ENCODE measurements at places on chromosomes 7 and 10.
A peak's percentile ranks its signal among the peaks of the same experiment; 100 is the strongest.

DNA sequence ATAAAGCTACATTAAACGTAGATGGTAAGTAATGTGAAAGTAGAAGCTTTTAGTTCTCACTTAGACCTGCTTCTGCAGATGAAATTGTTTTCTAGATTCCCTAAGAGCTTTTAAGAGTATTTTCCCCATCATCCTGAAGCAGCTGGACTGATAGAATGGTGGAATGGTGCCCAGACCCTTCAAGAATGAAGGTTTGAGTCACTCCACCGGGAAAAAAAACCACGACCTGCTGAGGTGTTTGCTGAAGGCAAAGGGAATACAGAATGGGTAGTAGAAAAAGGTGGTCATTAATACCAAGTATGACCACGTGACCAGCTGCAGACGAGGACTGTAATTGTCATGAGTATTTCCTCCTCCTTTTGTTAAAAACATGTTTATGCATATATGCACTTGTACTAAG is 79.2 kb upstream of the PTPRZ1 start:
- DNase-seq = no peak

DNA sequence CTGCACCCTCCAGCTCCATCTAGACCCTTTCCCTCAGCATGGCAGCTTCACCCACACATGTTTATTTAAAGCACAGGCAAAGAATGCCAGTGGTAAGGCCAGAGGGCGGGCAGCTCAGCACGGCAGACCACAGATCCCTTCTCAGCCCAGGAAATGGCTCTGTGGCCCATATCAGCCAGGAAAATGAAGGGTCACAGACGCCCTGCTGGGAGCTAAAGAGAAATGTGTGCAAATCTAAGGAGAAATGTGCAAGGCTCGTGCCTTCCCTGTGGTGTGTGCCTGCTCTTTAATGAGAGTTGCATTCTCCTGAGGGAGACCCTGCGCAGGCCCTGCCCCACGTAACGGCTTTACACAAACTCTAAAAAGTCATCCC is 23.0 kb downstream of the PTPRN2 start:
- DNase-seq = no peak

- DNase-seq = no peak
Observed at GRCh38 chr7:150979713-150980390, 1.7 kb upstream of the KCNH2 start.

DNA sequence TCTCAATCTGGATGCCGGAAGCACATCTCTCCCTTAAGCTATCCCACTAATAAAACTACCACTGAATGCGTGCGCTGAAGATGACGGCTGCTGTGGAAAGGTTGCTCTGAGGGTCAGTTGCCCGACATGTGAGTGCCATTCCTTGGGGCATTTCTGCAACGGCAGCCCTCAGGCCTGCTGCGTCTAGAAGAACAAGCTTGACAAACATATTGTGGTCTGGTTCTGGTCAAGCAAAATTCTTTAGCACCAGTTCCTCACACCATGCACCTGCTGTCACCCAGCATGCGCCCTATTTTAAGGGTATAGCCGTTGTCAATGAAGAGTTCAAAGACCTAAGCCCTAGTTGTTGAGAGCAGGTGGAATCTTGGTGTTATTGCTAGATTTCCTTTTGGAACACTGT is 184.2 kb downstream of the SRPK2 start:
- DNase-seq = no peak

DNA sequence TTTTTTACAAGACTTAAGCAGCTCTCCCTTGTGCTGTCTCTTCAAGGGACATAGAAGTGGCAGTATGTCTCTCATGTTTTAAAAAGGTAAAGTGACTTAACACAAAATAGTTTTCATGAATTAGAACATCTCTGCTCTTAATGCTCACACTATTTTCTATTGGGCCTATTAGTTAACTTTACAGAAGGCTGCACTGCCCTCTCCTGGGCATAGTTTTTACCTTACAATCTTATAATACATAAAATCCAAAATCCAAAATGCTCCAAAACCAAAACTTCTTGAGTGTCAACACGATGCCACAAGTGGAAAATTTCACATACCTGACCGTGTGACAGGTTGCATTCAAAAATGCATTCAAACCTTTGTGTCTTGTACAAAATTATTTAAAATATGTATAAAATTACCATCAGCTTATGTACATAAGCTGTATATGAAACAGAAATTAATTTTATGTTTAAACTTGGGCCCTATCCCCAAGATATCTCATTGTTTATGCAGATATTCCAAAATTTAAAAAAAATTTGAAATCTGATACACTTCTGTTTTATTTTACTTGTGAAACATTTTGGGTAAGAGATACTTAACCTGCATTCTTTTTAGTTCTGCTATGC is 25.8 kb downstream of the TES start:
- no peak for DNase-seq

DNA sequence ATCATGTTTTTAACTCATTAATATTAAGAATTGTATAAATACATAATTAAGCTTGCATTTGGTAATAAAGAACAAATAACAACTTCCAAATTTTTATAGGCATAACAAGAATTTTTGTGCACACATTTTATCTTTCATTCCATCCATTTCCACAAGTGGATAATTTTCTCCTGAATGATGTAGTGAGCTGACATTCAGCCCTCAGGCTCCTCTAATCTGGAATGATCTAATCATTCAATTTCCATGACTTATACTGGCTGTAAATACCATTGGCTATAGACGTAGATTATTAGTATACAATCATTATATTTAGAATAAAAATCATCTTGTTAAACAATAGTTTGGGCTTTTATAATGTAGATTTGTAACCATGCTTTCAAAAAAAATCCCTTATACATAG is 287.2 kb upstream of the GHITM start:
- DNase-seq = no peak

- no peak for DNase-seq
Observed at GRCh38 chr7:145543242-145543641, 573.4 kb upstream of the CNTNAP2 start.

GRCh38 chr7:157490465-157490912 is 153.7 kb downstream of the DNAJB6 start:
- DNase-seq = peak; percentile 62

DNA sequence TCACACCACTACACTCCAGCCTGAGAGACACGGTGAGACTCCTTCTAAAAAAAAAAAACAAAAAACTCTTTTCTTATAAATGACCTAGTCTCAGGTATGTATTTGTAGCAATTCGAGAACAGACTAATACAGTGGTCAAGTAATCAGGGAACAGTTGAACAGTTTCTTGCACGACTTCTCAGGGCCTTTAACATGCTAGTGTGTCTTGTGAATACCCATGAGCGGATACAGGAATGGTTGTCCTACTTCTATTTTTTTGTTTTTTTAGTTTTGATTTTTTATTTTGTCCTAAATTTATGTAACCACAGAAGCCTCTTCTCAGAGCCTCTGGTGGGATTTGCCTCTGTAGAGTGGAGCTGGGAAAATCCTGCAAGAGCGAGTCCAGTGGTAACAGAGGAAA is 71.0 kb upstream of the NANOS1 start:
- no peak for DNase-seq

DNA sequence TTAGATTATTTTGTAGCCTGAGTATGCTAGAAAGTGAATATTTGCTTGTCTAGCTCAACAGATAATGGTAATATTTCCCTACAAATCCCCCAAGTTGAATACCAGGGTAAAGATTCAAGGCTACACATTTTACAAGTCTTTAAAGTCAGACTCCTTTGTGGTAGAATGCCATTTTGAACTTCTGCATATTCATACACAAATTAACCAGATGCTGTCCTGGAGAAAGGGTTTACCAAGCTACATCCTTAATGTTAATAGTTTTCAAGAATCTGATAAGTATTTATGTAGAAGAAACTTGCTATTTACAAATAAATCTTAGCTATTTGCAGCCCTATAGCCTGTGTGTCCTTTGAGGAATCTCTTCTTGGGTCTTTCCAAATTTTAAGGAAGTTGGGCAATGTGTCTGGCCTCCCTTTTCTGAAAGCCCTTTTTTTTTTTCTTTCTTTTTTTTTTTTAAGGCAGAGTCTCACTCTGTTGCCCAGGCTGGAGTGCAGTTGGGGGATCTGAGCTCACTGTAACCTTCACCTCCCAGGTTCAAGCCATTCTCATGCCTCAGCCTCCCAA is 82.6 kb downstream of the CPEB3 start:
- no peak for DNase-seq

- no peak for DNase-seq
Observed at GRCh38 chr10:110824152-110824441, 47.6 kb upstream of the PDCD4 start.

GRCh38 chr7:15225981-15226380 is 323.4 kb upstream of the DGKB start:
- DNase-seq = no peak

DNA sequence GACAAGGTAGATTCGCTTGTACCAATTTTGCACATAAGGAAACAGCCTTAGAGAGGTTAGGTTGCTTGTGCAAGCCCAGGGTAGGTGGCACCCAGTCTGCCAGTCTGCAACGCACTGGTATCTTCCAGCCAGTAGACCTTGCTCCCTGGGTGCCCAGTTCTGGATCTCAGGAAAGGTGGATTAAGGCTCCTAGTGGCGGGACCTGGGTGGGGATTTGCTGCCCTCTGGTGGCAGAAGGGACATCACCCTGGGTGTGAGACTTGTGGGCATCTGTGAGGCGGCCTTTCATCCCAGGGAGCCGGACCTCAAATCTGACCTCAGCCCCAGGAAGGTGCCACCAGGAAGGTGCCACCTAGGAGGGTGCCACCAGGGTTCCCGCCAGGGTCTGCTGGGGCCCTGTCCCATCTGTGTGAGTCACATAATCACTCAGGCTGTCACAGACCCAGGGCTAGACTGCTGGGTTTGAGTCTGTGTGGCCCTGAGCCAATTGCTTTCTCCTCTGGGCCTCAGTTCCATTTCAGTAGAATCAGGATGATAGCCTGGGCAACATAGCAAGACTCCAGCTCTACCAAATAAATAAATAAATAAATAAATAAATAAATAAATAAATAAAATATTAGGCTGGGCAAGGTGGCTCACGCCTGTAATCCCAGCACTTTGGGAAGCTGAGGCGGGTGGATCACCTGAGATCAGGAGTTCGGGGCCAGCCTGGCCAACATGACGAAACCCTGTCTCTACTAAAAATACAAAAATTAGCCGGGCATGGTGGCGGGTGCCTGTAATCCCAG is 5.3 kb upstream of the PRKRIP1 start:
- DNase-seq = peak; percentile 84

DNA sequence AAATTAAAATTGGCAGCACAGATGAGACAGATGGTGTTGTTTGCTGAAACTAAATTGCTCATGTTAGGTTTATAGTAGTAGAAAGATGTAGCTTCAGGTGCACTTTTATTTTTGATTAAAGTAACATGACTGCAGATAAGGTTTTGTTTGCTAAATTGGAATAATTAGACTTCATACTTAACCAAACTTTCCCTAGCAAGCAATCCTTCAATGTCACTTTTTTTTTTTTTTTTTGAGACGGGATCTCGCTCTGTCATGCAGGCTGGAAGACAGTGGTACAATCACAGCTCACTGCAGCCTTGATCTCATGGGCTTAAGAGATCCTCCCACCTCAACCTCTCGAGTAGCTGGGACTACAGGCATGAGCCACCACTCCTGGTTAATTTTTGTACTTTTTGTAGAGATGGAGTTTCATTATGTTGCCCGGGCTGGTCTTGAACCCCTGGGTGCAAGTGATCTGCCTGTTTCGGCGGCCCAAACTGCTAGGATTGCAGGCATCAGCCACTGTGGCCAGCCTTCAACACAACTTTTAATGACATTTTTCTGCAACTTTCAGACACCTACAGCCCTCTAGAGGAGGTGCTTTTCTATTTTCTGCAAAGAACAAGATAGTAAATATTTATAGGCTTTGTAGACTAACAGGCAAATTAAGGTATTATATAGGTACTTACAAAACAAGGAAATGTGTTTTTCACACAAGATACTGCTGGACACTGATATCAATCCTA is 84.8 kb upstream of the CCNY start:
- DNase-seq = no peak

- DNase-seq = no peak
Observed at GRCh38 chr7:130947792-130948580, 214.0 kb upstream of the KLF14 start.

- DNase-seq = no peak
Observed at GRCh38 chr10:132875435-132875834, 66.9 kb downstream of the CFAP46 start.

- DNase-seq = no peak
Observed at GRCh38 chr10:21989453-21990154, 13.9 kb downstream of the DNAJC1 start.

GRCh38 chr7:95859429-95859828 is 87.1 kb downstream of the DYNC1I1 start:
- DNase-seq = no peak

GRCh38 chr7:70647801-70648498 is 484.0 kb upstream of the GALNT17 start:
- no peak for DNase-seq

- no peak for DNase-seq
Observed at GRCh38 chr7:133699386-133699785, 427.8 kb upstream of the LRGUK start.

DNA sequence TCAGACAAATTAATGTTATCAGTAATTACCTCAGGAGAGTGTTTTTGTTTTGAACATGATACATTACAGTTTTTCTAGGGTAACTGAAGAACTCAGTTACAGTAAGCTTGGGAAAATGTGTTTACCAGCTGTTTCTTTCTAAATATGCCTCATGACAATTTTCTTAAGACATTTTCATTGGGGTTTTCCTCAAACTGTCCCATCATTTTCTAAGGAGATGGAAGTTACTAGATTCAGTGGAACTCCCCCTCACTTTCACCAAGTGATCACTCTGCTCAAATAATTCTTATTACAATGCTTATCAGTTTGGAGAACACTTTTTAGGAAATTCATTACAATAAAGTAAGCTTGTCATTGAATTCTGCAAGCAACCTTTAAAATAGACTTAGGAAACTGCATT is 6.4 kb upstream of the SPAG6 start:
- DNase-seq = no peak

GRCh38 chr7:77403957-77404356 is 12.2 kb downstream of the GSAP start:
- DNase-seq = no peak

DNA sequence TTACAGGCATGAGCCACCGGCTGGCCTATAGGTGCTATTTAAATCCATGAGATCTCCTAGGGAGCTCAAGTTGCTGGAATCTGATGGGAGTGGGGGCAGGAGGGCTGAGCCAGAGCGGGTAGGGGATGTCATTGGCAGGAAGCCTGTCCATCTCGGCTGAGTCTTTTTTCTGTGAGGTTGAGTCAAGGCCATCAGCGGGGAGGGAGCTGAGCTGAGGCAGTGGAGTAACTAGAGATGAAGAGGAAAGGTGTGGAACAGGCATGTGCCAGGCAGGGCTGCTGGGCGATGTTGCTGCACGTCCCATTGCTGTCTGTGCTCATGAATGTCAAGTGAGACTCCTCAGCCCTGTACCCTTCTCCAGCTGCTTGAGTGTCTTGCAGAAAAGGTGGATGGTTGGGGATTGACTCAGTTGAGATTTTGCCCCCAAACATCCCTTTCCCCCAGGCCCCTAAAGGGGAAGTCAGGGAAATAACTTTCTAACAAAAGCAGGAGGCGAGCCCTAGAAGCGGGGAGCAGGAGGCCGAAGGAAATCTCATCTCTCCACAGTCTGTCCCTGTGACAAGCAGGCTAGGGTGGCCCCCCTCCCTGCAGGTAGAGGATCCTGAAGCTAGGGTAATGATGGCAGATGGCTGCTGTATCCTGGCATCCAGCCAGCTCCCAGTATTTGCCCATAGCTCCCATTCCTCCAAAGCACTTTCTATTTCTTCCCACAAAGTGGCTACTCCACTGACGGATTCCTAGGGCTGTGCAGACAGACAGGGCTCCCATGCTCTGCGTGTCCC is 5.4 kb downstream of the ATP6V1F start:
- DNase-seq = no peak

- DNase-seq = no peak
Observed at GRCh38 chr10:92014620-92015019, 91.0 kb downstream of the BTAF1 start.

Data from coronary artery (tissue), 2 donors.